Heart right ventricle (tissue), 16 donors: ENCODE measurements at places on chromosomes 1 and 21. TPM values are rescaled to one million over a fixed set of nuclear protein-coding genes. Genes with fewer than 3 reads are reported as not detected.

CELA3A gene
- polyA plus RNA-seq = 0.58 TPM

DCAF8 gene
- polyA plus RNA-seq = 47.1 TPM

TTC22 gene
- 0.15 TPM for polyA plus RNA-seq

CAMK2N1 gene
- 4.7 TPM for polyA plus RNA-seq

CELF3 gene
- not detected for polyA plus RNA-seq

NBPF19 gene
- 1.8 TPM for polyA plus RNA-seq

SYTL1 gene
- polyA plus RNA-seq = 0.46 TPM

TMPRSS3 gene
- polyA plus RNA-seq = 0.01 TPM

MSTO1 gene
- polyA plus RNA-seq = 23.2 TPM

FTCD gene
- 4.0 TPM for polyA plus RNA-seq

FAAH gene
- 16.4 TPM for polyA plus RNA-seq

GRCh38 chr1:215568299-215568692, 1.2 kb downstream of the KCTD3 start:
- no peak for DNase-seq

GRCh38 chr1:45557422-45557944, 6.9 kb downstream of the AKR1A1 start:
- no peak for DNase-seq

- no peak for DNase-seq
Measured at GRCh38 chr1:165055581-165055980, 300.9 kb downstream of the LMX1A start.

- no peak for DNase-seq
Measured at GRCh38 chr1:4511374-4511773, 143.0 kb upstream of the AJAP1 start.

DNA sequence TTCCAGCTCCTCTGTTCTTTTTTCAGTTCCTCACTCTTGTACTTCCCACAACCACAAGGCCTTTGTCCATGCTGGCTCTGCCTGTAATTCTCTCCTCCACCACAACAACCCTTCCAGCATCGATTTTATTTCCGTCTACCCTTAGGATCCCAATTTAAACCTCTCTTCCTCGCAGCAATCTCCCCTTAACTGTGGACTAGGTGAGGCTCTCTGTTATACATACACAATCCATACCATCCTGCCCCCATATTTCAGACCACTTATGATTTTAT, 90.4 kb upstream of the ZC3H11B start:
- no peak for DNase-seq

DNA sequence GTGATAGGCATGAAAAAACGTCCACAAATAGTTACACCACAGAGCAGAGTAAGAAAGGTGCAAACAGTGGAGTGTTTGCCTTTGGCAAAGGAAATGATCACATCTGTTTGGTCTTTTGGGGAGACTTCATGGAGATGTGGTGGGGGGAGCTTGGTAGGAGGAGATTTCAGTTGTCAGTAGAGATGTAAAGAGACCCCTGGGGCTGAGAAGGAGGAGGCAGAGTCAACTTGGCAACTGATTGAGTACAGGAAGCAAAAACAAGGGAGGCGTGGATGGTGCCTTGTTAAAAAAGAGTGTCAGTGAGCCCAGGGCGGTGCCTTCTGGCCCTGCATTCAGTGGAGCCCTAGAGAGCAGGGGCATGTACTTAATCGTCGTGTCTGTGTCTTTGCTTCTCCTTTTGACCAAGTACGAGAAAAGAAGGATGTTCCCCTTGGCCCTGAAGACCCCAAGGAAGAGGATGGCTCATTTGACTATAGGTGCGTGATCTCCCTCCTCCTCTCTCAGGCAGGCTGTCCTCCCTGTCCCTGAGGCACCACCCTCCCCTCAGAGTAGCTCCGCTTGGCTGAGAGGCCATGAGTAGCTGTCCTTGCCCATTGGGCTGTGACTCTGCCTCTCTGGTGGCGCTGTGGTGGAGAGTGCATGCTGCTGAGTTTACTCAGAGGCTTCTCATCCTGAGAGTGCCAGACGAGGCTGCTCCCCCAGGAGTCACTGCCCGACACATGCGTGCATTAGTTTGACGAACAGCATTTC, 30.4 kb upstream of the CNTN2 start:
- DNase-seq = no peak

- DNase-seq = no peak
Measured at GRCh38 chr21:42584296-42584641, 69.2 kb upstream of the PDE9A start.
